Neural progenitor cell (in vitro differentiated cells): ENCODE measurements at places on chromosomes 5 and 9. TPM values are rescaled to one million over a fixed set of nuclear protein-coding genes. Genes with fewer than 3 reads are reported as not detected.

DNA sequence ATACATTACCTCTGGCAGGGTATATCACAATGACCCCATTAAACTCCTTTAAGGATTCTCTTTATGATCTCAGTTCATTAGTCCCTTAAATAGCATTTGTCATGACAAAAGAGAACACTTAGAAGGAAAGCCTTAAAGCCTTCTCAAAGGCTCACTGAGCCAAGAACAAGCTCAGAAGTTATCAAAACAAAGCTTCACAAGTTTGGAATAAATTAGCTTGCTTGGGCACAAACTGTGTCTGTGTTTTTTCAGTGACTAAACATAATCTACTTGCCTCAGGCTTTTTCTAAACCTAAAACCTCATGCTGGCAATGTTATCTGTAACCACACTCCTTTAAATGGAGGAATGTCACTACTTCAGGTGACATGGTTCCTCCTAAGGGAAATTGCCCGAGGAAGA, 1114.9 kb upstream of the C9orf72 start:
- H3K4me1 ChIP-seq = peaks cover 30% of the 10 kb centered on the region
- peak overlapping the region; percentile 3 for H3K4me3 ChIP-seq
- H3K27ac ChIP-seq = no peak overlapping the region
- H3K36me3 ChIP-seq = no peaks in the 10 kb centered on the region
- no peaks in the 10 kb centered on the region for H3K27me3 ChIP-seq

- H3K36me3 ChIP-seq = no peaks in the 10 kb centered on the region
- H3K27me3 ChIP-seq = peaks cover 64% of the 10 kb centered on the region
- no peak overlapping the region for H3K27ac ChIP-seq
- peak; percentile 37 for DNase-seq
These were observed 494 bp upstream of the STK32A start for GRCh38 chr5:147234239-147234824.

DNA sequence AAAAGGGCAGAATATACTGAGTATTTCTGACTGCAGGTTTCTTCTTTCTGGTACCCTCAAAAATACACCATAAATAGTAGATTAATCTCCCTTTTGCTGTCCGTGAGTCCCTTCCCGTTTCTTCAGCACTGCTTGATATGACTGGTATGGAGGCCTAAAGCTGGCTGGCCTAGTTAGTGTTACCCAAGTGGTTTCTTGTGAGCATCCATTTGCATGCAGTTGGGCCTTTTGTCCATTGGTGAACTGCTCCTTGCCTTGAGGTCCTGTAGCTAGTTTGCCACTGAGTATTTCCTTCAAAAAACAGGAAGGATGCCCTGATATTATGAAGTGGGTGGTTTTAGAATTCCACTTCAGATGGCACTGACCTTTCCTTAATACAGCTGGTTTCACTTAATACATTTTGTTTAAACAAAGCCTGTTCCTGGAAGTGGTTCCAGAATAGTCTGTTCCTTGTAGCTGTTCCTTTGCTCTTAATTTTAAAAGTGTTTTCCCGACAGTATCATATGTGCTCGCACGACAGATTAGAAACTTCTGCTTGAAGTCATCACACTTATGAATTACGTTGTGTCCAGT, 40.0 kb upstream of the ABL1 start:
- H3K36me3 ChIP-seq = no peaks in the 10 kb centered on the region
- no peaks in the 10 kb centered on the region for H3K27me3 ChIP-seq
- H3K4me3 ChIP-seq = no peak overlapping the region
- no peak overlapping the region for H3K27ac ChIP-seq
- DNase-seq = no peak
- peaks cover 17% of the 10 kb centered on the region for H3K4me1 ChIP-seq

- no peaks in the 10 kb centered on the region for H3K4me1 ChIP-seq
- H3K4me3 ChIP-seq = no peak overlapping the region
- no peak for DNase-seq
- H3K27me3 ChIP-seq = no peaks in the 10 kb centered on the region
These were observed 43.3 kb downstream of the RPS23 start for GRCh38 chr5:82234885-82235284.

- H3K27me3 ChIP-seq = no peaks in the 10 kb centered on the region
- H3K4me1 ChIP-seq = peaks cover 7% of the 10 kb centered on the region
- no peak overlapping the region for H3K27ac ChIP-seq
- DNase-seq = no peak
- H3K36me3 ChIP-seq = no peaks in the 10 kb centered on the region
These were observed 223.3 kb downstream of the SEC61B start for GRCh38 chr9:99445371-99445891.

GRXCR2 gene
- not detected in 2 replicates for total RNA-seq

PCDHA12 gene
- 3.4 and 5.9 TPM in 2 replicates for total RNA-seq

PLPP7 gene
- 5.4 and 11.5 TPM in 2 replicates for total RNA-seq

DMRTA1 gene
- 14.0 and 21.3 TPM in 2 replicates for total RNA-seq

SLC4A9 gene
- total RNA-seq = not detected in 2 replicates
